Left ventricle myocardium superior (tissue), 1 donor: ENCODE measurements at places on chromosomes 12 and 14. TPM values are rescaled to one million over a fixed set of nuclear protein-coding genes. Genes with fewer than 3 reads are reported as not detected.

DNA sequence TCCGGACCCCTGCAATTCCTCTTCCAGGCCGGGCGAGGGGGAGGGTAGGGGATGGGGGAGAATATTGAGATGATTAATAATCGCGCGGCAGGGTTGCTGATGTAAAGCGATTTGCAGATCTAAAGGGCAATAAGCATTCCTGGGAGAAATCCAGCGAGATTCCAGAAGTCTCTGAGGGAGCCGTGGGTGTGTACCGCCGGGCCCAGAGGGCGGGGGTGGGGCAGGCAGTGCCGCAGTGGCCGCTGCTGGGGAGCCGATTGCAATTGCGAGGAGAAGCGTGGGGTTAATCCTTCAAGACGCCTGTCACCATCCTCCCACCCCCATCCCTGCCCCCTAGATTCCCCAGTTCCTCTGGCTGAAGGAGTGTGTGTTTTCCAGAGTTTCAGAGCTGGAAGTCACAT, 16.4 kb downstream of the FOS start:
- peak; percentile 72 for DNase-seq

DNA sequence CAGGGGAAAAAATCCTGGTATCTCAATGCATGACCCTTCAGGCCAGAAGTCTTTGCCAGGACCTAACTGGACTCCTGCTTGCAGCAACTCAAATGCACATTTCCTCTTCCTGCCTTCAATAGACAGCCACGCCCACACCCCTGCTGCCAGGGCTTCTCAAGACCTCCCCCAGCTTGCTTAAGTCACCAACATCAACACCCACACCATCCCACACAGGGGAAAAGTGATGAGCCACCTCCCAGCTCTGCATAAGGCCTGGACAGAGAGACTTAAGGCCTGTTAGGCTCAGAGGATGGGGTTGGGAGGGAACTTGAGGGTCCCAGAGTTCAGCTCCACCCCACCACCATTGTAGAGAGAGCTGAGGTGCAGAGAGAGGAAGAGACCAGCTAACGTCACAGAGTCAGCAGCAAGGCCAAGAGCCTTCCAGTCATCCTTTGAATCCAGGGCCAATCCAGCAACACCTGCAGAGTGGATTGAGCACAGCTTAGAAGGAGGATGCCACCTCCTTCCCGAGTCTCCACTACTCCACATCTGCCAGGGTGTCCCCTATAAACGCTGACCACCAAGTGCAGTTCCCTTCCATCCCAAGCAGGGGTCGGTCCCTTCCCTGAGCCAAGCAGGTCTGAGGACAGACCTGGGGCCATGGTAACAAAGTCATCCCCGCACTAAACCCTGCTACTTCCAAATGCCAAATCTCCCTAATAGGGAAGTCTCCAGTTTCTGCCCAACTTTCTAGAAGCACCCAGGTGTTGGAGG, 50.0 kb downstream of the KDM2B start:
- peak; percentile 84 for DNase-seq

- peak; percentile 65 for DNase-seq
Observed at GRCh38 chr12:19779395-19780056, 340.2 kb downstream of the AEBP2 start.

Gene GNPNAT1
- 7.4 TPM for total RNA-seq

Gene SDR9C7
- not detected for total RNA-seq
